GM19239 (cell line): ENCODE measurements at places on chromosomes 4 and X.
A peak's percentile ranks its signal among the peaks of the same experiment; 100 is the strongest.

GRCh38 chr4:26826721-26827120 is 33.9 kb upstream of the STIM2 start:
- peak; percentile 65 for DNase-seq

GRCh38 chrX:149074398-149074797 is 430.7 kb downstream of the IDS start:
- DNase-seq, result no peak

GRCh38 chrX:35016051-35016450 is 73.5 kb downstream of the FAM47B start:
- no peak for DNase-seq

- no peak for DNase-seq
These were observed 3.4 kb upstream of the HOPX start for GRCh38 chr4:56684320-56685050.

GRCh38 chr4:123244137-123244536 is 152.5 kb upstream of the SPRY1 start:
- DNase-seq, result no peak

- no peak for DNase-seq
These were observed 218.7 kb downstream of the NWD2 start for GRCh38 chr4:37463033-37463856.

DNA sequence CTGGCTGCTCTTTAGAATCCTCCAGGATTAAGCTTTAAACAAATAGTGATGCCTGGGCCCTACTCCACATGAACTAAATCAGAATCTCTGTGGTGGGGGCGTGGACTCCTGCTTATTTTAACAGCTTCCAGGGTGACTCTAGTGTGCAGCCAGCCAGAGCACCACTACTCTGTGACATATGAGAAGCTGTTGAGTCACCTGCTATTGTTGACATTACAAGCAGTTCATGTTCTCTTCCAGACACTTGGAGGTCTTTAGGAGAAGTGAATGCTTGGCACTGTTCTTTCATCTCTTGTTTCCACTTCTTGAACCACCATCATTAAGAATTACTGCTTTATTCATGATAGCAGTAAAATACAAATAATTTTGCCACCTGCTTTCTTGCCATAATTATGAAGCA is 426 bp upstream of the C4orf51 start:
- DNase-seq, result no peak

DNA sequence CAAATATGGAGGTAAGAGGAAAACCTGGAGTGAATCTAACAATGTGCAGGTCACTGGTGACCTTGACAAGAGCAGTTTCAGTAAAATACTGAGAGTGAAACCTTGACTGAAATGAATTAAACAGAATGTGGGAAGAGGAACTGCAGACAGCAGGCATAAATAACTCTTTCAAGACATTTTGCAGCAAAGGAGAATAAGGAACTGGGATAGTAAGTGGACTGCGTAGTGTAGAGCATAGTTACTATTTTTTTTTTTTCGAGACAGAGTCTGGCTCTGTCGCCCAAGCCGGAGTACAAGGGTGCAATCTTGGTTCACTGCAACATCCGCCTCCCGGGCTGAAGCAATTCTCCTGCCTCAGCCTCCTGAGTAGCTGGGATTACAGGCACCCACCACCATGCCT is 24.0 kb downstream of the RBMX start:
- DNase-seq, result no peak

DNA sequence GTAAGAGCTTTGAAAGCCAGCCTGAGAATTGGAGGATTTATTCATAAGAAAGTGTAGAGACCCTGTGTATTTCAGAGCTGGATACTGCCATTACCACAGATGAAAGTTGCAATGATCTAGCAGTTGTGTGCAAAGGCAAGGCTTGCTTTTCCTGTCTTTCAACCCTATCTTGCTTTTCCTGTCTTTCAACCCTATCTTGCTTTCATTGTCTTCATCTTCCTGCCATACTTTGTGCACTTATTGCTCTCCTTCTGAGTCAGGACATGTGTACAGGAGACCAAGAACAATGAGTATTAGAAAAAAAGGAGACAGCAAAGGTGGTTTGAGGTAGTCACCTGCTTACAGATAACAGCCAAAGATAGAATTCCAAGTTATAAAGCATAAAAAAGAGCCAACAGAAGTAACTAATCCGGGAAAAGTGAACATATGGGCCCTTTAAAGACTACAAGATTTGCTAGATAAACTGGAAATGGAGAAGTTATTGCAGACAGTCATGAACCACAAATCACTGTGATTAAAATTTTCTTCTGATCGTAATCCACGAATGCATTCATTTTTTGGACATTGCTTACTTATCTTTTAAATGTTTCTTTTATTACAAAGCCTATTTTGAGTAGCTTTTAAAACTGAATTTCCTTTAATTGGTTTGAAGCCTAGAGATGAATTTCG is 17.2 kb downstream of the C1QTNF7 start:
- DNase-seq, result no peak

- no peak for DNase-seq
These were observed 391.0 kb downstream of the MAGEB5 start for GRCh38 chrX:26606971-26607370.

DNA sequence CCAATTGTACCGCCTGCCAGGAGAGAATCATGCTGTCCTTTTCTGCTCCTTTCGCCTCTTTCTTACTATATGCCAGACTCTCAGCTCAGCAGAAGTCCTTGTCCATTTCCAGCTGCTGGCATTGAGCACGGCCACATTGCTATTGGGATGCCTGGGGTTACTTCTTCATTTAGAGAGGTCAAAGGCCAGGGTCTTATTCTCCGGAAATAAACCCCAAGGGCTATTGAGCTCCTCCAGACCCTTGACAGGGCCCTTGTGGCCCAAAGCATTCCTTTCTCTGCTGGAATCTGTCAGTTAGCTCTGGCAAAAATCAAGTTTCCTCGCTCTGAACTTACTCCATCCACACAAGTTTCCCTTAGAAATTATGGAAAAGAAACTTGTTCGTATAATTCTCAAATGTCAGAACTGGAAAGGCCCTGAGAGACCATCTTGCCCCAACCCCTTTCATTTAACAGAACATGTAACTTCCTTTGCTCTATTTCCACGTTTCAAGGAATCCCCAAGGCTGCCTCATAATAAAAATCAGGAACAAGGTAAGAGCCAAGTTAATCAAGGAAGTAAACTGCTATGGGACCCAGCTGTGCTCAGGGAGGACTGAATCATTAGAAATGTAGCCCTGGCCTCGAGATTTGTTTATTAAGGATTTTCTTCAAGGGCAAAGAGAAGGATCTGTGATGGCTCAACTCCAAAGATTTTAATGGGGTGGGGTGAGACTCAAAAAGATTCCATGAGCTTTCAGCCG is 11.8 kb downstream of the AKAP4 start:
- no peak for DNase-seq

- DNase-seq, result no peak
These were observed 251.7 kb upstream of the TENM3 start for GRCh38 chr4:181991369-181992108.

DNA sequence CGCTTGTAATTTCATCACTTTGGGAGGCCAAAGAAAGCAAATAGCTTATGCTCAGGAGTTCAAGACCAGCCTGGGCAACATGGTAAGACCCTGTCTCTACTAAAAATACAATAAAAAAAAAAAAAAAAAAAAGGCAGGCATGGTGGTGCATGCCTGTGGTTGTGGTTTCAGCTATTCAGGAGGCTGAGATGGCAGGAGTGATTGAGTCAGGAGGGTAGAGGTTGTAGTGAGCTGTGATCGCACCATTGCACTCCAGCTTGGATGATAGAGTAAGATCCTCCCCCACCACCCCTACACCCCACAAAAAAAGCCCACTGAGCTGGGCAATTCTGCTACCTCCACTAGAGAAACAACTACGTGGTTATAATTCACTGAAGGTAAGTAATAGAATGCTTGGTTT is 118.8 kb upstream of the PCDH18 start:
- no peak for DNase-seq

DNA sequence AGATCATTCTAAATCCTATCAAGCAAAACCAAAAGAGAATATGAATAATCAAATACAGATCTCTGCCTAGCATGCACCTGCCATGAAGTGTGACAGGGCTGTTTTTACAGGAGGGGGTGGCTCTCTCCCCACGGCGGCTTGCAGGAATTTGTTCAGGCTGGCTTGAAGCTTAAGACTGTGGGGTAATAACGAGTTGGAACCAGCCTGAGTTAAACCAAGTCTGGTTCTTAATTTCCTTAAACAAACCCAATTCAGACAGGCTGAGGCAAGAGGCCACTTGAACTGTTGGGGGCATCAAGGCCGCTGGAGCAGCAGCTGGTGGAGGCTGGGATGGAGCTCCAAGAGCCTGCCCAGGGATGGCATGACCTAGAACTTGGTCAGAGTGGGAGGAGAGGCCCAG is 45.1 kb upstream of the LGI2 start:
- no peak for DNase-seq

DNA sequence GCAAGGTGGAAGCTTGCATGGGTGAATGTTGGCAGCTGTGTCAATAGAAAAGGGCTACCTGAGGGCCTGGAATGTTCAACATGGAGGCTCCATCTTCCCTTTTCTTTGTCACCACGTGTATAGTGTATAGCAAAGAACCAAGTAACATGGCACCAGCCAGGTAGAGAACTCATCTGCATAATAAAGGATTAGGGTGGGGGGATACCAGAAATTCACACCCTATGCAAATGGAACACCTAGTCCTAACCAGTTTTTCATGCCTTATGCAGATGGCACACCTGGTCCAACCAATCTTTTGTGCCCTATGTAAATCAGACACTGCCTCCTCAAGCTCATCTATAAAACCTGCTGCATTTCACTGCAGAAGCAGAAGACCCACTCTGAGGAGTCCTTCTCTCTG is 169.6 kb upstream of the GLRA2 start:
- no peak for DNase-seq

DNA sequence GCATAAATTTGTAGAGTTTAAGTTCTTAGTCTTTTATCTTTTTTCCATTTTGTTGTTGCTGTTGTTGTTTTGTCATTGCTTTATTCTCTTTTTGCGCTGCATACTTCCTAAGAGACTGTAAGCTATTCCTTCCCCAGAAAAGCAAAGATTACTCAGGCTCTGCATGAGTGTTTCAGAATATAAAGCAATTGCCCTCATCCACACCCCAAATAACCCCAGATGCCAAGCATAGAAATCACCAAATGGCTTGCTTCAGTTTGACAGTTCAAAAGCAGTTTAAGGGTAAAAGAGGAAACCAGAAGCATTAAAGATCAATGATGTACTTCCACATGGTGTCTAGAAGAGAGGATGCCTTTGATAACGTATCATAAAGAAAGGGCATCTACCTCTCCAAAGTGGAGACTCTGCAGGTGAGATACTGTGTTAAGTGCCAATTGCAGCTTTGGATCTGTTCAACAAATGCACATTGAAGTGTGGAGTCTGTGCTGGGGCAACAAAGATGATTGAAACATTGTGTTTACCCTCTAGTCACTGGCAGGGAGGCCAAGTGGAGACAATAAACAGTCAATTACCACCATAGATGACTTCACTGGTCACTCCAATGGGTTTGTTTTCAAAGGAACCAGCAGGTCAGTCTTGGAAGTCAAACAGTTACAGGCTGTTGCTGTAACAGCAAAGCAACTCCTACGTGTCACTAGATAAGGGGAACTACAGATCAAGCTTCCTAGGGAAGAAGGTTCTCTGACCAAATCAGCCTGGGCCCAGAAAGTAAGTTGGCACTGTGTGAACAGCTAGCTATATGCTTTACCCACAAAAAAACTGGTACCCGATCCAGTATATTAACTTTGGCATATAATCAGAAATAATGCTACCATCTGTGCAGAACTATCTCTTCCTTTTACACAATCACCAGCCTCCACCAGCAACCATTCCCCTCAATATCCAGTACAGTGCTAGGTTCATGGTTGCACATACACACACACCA is 40.6 kb upstream of the IL21 start:
- DNase-seq, result no peak

GRCh38 chr4:77040854-77041725 is 34.7 kb downstream of the CCNI start:
- DNase-seq, result no peak

DNA sequence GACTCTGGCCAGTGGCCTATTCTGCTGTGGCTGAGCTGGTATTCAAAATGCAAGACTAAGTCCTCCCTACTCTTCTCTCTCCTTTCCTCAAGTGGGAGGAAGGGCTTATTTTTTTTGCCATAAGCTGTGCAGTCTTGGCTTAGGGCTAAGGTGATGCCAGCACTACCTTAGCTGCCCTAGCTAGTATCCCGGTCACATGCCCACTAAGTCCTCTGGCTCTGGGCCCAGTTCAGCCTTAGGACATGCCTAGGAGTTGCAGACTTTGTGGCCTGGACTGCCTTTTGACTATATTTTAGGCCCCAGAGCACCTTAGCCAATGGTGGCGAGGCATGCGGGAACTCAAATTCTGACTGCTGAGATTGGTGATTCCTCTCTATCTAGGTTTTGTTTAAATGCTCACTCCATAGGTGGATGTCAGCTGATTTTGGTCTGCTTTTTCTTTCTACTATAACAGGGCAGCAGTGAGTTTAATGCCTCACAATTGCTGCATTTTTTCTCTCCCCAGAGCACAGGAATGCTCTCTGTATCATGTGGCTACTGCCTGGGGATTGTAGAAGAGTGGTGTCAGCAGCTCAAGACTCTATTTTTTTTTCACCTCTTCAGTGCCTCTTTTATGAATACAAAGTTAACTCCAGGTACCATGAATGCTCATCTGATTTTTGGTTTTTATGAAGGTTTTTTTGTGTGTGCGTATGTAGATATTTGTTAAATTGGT is 472.9 kb upstream of the GRID2 start:
- DNase-seq, result no peak

DNA sequence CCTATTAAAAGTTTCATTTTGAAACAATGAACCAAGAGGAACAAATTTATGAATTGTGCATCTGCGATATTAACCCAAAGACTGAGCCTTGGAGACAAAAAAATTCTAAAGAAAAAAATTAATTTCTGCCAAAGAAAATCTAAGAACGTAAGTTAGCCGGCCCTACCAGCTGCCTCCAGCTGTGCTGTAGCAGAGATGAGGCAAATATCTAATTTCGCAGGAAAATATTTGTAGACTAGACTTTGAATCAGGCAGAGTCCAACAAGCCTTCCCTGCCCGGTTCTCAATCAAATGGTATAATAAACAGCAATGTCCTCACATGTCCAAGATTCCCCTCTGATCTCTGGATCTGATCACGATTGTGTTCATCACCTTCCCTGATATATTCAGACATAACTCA is 21.2 kb upstream of the SMIM20 start:
- DNase-seq, result no peak
